Testis (tissue), 5 donors: ENCODE measurements at places on chromosomes 11 and 22. TPM values are rescaled to one million over a fixed set of nuclear protein-coding genes. Genes with fewer than 3 reads are reported as not detected.

DNA sequence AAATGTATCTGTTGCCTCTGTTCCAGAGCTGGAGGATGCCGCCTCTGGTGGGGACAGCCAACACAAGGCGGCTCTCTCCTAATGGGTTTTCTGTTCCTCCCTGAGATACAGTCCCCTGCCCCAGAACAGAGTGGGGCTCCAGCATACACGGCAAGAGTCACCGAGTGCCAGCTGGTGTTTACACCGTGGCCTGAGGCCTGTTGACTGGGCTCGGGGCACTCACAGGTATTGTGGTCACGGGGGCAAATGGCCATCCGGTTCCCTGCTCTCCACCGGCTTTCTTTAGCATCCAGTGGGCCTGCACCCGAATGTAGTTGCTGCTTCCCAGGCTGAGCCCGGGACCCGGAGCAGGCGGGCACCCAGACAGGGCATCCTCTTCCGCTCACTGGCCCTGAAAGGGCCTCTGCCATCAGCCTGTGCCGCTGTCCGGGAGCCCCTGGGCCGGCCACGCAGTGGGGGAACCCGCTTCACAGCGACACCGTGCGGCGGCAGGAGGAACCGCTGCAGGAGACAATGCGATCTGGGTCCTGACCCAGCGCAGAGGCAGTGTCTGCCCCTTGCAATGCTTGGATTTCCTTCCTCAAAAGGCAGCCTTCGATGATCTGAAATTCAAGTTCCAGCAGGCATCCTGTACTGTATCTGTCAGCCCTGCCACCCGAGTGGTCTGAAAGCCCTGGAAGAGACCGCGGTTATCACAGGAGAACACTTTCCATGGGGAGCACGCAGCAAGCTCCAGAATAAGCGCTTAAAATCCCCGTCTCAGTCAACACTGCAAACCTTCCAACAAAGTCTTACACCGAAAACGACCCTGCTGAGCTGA, 859 bp upstream of the KRTAP5-5 start:
- peak; percentile 64 for DNase-seq

DNA sequence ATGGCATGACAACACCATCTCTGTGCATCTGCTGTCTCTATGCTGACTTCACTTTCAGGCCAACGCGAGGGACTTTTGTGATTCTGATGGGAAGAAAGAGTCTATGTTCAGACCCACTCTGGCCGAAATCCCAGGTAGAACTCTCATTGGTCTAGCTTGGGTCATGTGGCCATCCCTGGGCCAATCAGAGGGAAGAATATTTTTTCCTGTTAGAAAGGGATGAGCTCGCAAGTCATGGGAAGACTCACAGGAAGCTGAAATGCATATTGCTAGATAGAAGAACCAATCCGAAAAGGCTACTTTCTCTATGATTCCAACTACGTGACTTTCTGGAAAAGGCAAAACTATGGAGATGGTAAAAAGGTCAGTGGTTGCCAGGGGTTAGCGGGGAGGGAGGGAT, 56.0 kb upstream of the LINC01488 start:
- DNase-seq: peak; percentile 42

The PATE2 gene
- total RNA-seq: 1.7 TPM

- no peak for DNase-seq
Measured at GRCh38 chr11:84899740-84900139, 727.4 kb downstream of the DLG2 start.

The RBM7 gene
- total RNA-seq: 17.6 TPM

GRCh38 chr11:124751741-124752470, at the start of gene VSIG2:
VSIG2 (minus strand) TSS chr11:124752255; CDS start chr11:124752137, 118 bp downstream.
- no peak for DNase-seq

The MMP1 gene
- total RNA-seq: not detected

GRCh38 chr11:8111636-8112035, 30.6 kb downstream of the TUB start:
- DNase-seq: no peak

DNA sequence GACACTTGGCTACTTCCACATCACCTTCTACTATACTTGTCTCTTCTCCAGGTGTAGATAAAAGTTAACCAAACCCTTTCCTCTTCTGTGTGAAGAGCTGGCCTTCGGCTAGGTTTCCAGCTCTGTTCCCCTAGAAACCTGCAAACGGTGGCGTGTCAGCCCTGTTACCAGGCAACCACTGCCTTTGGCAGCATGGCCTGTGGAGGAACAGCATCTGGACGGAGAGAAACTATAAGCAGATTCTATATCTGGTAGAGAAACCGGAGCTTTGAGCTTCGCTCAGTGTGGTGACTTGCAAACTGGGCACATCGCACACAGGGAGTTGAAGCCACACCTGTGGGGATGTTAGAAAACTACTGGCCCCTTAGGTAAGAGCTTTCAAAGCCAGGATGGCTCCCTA, 35.9 kb downstream of the ARAP1 start:
- no peak for DNase-seq

GRCh38 chr22:25364281-25364680, 144.8 kb downstream of the CRYBB2 start:
- no peak for DNase-seq

GRCh38 chr11:110711448-110711775, 825 bp downstream of the ARHGAP20 start:
- DNase-seq: no peak

GRCh38 chr11:80529726-80530125, 1088.9 kb upstream of the TENM4 start:
- no peak for DNase-seq

The OR5AP2 gene
- total RNA-seq: not detected

- DNase-seq: no peak
Measured at GRCh38 chr22:47062126-47062525, 299.7 kb downstream of the TBC1D22A start.

DNA sequence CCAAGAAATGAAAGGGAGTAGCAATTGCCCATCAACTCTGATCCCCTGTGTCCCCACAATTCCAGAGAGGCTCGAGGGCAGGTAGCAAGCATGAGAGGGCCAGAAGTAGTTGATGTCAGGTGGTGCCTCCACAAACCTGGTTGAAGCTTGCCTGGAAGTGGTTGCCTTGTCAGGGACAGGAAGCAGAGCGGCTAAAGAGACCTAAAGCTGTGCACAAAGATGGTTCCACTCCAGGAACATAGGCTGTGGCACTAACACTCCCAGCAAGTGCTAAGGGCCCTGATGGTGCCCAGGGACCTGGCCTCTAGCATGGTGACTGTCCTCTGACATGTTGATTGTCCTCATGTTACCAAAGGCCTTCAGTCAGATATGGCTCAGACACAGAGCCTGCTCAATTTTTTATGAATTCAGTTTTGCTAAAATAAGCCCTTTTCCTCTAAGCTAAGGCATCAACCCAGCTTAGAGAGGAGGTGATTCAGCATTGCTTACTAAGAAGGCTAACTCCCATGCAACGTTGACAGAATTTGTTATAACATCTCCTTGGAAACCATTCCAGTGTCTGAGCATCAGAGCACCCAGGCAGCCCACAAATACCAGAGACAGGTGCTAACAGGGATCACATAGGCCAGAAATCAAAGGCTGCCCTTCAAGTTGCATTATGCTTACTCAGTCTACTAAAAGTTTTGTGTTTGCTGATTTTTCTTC, 196.3 kb upstream of the ARHGAP20 start:
- DNase-seq: no peak

The DERL3 gene
- 16.2 TPM for total RNA-seq

GRCh38 chr11:10655227-10655626, 38.3 kb downstream of the IRAG1 start:
- DNase-seq: no peak

The AGBL2 gene
- total RNA-seq: 40.6 TPM

DNA sequence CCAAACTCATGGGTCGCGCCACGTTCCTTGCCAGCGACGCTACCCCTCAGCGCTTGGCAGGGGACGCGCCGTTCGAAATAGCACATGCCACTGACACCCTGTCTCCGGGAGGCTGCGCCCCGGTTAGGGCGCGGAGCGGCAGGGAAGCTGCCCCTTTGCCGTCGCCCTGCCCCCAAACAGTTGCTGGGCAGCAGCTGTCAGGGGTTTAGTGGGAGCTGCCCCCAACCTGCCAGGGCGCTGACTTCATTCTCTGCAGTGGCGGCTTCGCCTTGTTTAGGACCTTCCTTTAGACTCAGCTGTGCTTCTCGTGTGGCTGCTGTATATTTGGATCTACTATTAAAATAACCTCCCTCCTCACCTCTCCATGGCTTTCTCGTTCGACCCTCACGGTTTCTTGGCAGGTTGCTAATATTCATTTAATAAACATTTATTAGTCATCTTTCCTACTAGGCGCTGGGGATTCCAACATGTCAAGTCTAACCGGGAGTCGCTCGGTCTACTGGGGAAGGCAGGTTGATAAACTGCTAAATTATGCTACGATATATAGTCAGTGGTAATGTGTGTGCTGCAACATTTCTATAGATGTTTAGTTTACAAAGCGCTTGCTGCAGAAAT, 782 bp downstream of the TMEM109 start:
- peak; percentile 32 for DNase-seq

The MMP12 gene
- 0.25 TPM for total RNA-seq

DNA sequence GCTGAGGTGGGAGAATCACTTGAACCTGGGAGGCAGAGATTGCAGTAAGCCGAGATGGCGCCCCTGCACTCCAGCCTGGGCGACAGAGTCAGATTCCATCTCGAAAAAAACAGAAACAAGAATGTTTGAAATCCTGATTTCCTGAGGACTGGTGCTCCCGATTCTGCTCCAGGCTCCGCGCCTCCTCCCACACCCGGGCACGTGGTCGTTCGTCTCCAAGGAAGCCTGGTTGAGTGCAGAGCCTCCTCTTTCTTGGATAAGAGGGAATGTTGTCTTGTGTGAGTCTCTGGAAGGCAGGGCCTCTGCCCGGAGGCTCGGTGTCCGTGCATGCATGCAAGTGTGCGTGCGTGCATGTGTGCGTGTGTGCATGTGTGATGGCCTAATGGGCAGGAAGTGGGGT, 30.1 kb downstream of the BRSK2 start:
- DNase-seq: no peak

DNA sequence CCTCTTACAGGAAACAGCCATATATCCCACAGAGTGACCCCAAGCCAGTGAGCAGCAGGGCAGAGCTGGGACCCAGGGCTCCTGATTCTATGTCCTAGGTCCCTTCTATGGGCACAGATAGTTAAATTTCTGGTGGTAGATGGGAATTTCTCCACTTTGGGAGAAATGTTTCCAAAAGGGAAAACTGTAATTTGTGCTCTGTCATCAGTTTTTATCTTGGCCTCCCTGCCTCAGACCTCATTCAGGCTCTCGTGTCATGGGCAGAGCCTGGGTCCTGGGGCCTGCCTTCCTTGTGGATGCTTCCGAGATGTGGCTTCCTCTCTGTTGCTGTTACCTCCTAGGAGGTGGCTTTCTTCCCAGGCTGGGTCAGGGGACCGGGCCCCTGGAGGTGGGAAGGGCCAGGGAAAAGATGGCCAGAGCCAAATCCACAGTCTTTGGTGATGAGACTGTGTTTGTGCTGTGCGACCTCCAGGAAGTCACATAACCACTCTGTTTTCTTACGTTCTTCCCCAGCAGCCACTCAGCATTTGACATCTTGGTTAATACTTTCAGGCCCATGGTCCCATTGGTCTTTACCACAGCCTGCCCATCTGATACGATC, 8.6 kb downstream of the LRRC32 start:
- no peak for DNase-seq

DNA sequence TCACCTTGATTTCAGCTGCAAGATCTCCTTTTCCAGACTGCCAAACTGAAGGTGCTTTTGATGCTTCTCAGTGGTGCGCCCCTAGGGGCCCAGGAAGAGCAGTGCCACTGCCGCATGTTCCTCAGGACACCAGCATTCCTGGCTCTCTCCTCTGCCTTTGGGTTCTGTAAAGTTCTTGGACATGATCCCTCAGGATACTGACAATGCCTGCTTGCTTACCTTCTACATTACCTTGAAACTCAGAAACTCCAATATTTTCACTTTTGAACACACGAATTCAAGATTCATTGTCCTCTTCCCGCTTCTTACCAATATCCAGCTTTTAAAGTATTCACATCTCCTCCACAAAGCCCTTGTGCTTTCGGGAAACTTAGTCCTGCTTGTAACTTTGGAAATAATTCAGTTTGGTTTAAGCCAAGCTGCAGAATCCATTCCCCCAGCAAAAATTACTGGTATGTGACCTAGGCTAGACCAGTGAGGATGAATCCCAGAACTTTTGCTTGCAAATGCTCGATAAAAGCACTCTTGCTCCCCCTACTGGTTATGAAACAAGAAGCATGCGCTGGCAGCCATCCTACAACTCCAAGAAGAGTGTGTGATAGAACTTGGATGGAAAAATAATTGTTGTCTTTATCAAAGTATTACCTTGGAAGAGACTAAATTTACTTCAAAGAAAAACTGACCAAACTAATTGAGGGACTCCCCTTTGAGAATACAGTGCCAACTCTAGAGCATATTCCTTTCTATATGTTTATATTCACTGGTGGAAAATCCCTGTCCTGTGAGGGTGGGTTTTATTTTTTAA, 16.5 kb upstream of the OR5B21 start:
- peak; percentile 77 for DNase-seq

The FOSL1 gene
- 2.0 TPM for total RNA-seq

- no peak for DNase-seq
Measured at GRCh38 chr11:86523738-86524619, 148.4 kb downstream of the ME3 start.

GRCh38 chr11:64441127-64441526, 82.2 kb downstream of the RPS6KA4 start:
- no peak for DNase-seq

DNA sequence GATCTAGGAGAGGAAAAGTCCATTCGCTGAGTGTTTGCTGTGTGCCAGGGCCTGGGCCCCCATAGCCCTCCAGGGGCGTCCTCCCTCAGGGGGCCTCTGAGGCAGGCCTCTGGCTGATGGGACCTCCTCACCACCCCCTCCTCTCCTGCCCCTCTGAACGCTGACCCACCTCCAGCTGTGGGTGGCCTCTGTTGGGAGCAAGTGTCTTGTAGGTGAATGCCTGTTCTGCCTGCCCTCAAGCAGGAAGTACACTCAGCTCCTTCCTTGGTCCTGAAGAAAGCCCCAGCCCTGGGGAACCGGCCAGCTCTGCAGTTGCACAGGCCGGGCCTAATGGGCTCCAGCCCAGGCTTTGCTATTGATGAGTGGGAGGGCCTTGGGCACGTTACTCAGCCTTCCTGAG, 3.5 kb downstream of the MYO7A start:
- DNase-seq: peak; percentile 45

GRCh38 chr11:12074529-12075195, 35.7 kb upstream of the MICAL2 start:
- DNase-seq: no peak
